ENCODE measurements at places on chromosomes 5 and 9.

GRCh38 chr9:137807721-137808703 lies 69.6 kb upstream of the CACNA1B start:
- no peak for DNase-seq

DNA sequence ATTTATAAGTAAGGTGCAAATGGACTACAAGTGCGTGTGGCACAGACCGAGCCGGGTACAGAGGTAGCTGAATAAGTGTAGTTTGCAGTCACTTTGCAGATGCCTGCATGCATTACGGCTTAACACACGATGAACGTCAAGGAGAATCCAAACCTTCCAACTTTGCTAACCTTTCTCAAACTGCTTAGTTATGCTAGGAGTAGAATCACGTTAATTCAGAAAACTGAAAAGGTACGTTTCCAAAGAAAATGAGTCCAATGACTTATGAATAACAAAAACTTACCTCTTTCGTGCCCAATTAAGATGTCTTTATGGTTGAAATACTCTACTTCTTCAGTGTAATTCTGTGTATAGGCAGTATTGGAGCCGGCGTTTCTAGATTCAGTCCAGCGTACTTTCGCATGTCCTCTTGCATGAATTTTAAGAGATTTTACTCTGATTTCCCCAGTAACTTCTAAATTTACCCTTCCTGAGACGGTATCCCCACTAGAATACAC lies 539 bp downstream of the ARRDC3 start:
- DNase-seq, result peak; percentile 43

GRCh38 chr5:6423327-6424109 lies 25.1 kb upstream of the UBE2QL1 start:
- no peak for DNase-seq

GRCh38 chr5:77033338-77033737 lies 3.1 kb downstream of the AGGF1 start:
- no peak for DNase-seq

GRCh38 chr9:135968083-135968476 lies 6.9 kb upstream of the UBAC1 start:
- no peak for DNase-seq

- no peak for DNase-seq
Observed at GRCh38 chr5:118397236-118397635, 591.1 kb downstream of the DTWD2 start.

DNA sequence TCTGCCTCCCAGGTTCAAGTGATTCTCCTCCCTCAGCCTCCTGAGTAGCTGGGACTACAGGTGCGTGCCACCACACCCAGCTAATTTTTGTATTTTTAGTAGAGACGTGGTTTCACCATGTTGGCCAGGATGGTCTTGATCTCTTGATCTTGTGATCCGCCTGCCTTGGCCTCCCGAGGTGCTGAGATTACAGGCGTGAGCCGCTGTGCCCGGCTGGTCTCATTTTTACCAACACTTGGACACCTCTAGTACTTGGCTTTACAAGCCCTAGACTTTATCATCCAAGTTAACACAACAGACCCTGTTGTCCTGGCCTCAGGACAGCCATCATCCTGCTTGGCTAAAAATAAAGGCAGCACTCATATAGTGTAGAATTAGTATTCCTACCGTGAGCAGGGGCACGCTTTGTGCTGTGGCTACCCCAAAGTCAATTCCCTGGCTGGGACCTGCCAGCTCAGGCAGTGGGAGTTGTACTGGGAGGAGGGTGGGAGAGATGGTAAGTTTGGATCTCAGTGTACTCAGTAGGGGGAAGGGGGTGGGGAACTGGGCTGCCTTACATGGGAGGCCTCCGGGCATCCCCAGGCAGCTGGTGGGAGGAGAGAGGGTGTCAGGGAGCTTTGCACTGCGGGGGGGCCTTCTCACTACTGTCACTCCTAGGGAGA lies 6.6 kb downstream of the PDZD2 start:
- DNase-seq, result no peak

DNA sequence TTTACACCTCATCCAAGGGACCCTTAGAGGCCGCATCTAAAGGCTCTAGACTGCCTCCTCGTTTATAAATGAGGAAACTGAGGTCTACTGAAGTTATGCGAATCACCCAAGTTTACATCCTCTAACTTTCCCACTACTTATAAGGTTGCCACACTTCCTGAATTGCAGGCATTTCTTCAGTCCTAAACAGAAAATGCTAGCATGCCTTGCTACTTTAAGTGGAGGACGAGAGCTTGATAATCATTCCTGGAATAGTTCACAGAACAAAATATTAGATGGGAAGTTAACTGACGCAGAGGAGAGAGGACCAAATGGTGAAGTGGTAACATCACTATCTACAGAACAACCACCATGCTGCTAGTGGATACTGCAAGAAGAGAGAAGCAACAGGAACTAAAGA lies 85.8 kb downstream of the GNAQ start:
- peak; percentile 80 for DNase-seq
